ENCODE measurements at places on chromosomes 1 and 21.

- DNase-seq = no peak
Measured at GRCh38 chr1:33299461-33300155, 21.3 kb downstream of the A3GALT2 start.

GRCh38 chr1:106217765-106218164, 838.7 kb upstream of the PRMT6 start:
- DNase-seq = no peak

DNA sequence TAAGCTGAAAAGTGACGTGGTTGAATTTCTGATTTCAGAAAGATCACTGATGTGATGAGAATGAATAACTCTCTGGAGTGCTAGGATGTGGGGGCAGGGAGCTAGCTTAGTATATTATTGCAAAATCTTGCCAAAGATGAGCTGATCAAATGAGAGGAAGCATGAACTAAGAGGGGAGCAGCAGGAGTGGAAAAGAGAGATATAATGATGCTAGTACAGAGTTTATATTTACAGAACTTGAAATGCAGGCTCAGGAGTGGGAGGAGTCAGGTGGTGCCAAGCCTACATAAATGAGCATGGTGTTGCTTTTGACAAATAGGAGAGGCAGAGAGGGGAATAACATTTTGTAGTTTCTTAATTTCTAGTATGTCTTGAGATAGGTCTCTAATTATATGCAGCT, 38.1 kb upstream of the NBL1 start:
- no peak for DNase-seq

GRCh38 chr1:182383037-182383661, 8.4 kb downstream of the GLUL start:
- no peak for DNase-seq

DNA sequence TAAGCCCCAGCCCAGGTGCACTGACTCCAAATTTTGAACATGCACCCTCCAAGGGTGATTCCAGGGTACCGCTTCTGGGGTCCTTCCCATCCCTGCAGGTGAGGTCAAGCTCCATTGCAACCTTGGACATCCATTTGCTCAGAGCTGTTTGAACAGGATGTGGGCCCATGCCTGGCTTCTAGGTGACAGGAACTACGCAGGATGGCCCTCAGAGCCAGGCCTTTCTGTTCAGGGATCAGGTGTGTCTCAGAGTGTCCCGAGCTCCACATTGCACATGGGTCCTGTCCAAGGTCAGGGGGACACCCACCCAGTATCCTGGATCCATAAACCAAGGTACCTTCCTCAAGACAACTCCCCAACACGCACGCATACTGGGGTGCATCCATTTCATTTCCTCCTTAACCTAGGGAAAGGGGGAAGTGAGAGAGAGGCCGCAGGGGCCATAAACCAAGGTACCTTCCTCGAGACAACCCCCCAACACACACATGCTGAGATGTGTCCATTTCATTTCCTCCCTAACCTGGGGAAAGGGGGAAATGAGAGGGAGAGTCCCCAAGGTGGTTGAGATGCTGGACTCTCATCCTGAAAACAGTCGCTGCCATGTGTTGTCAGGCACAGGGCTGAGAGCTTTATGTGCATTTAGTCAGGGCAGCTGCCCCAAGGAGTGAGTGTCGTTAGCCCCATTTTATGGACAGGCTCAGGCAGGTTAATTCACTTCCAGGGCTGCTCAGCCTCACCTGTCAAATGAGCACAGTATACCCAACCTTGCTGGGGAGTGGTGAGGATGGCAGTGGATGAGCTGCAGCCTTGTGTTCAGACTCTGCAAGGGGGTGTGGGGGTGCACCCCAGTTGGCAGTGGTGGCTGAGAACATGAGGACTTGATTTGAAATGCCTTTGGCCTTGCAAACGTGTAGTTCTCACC, 2.1 kb downstream of the SLC66A1 start:
- no peak for DNase-seq

GRCh38 chr21:34969423-34970166, 79.5 kb downstream of the RUNX1 start:
- DNase-seq = no peak

DNA sequence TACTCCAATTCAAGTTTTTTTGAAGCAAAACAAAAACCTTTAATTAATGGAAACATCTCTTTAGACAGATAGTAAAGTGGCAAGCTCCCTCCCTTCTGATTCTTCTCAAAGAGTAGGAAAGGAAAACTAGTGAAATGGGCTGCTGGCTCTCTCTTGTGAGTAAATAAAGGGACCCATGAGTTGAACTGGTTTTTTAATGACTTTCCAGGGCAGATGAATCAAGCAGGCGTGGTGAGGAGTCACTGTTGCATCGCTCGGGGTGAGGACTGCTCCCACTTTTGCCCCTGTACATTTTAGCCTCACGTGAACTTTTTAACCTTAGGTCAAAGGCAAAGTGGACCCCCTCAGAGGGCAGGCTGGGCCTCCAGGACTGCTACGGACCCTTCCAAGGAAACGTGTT, 64.8 kb downstream of the ABCA4 start:
- no peak for DNase-seq

DNA sequence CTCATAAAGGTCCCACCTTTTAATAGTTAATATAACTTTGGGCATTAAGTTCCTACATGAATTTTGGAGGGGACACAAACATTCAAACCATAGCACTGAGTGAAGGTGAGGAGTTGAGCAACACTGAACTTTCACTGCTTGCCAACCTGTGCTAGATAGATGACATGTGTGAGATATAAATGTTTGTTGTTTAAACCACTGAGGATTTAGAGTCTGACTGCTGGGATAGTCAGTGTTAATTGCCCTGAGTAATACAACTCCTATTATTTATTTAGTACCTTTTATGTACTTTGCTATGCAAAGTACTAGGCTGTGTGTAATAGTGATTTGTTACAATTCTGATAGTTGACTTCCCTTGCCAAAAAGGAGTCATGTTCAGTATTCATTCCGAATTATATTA, 32.4 kb upstream of the SLC16A1 start:
- no peak for DNase-seq

DNA sequence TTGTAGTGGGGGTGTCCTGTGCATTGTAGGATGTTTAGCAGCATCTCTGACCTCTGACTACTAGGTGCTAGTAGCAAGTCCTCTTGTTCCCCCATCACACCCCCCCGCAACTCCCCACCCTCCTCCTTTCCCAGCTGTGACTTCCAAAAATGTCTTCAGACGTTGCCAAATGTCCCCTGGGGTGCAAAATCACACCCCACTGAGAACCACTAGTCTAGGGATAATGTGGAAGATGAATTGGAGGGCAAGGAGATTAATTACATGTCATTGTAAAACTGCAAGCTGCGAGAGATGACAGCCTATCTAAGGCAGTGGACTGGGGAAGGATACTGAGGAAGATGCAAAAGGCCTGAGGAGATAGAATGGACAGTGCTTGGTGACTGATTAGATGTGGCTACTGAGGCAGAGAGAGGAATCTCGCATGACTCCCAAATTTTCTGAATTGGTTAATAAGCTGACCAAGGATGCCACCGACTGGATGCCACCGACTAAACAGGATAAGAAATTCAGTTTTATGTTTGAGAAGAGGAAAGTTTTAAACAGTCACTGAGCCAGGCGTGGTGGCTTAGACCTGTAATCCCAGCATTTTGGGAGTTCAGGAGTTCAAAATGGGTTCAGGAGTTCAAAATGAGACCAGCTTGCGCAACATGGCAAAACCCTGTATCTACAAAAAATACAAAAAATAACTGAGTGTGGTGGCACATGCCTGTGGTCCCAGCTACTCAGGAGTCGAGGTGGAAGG, 3.1 kb upstream of the JAK1 start:
- DNase-seq = no peak

Measured in activated CD4-positive, alpha-beta T cell treated with anti-CD3 and anti-CD28 coated beads for 1 hour (primary cell).